ENCODE measurements at places on chromosomes 1 and 21.

DNA sequence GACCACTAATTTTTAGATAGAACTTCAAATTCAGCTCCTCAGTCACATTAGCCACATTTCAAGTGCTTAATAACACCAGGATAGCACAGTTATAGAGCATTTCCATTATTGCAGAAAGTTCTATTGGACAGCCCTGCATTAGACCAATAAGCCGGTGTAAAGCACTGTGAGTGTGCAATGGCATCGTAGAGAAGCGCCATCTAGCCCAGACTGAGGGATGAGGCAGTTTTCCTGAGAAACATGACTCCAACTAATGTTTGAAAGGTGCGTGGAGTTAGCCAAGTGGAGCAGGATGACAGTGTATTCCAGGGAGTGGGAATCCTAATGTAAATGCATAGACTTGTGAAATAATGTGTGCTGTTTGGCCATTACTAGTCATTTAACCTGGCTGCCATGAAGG lies 7.7 kb downstream of the RPE65 start:
- no peak for DNase-seq

GRCh38 chr1:25019337-25020172 lies 89.5 kb upstream of the RUNX3 start:
- no peak for DNase-seq

- DNase-seq: no peak
These were observed 230.1 kb downstream of the BARHL2 start for GRCh38 chr1:90486996-90487395.

DNA sequence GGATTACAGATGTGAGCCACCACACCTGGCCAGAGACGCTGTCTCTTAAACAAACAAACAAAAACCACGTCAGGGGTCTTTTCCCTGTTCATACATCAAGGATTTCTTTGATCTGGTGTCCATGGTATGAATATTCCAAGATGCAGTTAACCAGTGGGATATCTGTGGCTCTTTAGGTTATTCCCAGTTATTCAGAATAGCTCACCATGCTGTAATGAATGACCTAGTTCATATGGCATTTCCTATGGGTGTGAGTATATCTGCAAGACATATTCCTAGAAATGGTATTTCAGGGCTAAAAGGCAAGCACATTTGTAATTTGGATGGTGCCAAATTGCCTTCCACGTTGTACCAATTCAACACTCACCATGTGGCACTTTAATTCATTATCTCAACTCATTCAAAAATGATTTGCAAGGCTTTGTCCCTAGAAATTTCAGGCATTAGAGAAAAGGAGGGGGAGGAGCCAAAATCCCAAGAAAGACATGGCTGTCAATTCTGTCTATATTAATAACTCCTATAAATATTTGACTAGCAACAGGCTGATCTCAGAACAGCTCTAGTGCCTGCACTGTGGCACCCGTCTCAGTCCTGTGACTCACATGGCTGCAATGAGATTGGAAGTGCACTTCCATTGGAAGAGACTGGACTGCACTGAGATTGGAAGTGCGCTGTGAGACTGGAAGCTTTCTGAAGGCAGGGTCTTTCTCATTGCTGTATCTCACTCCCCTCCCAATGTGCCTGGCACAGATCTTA lies 6.0 kb upstream of the STMN1 start:
- DNase-seq: no peak

DNA sequence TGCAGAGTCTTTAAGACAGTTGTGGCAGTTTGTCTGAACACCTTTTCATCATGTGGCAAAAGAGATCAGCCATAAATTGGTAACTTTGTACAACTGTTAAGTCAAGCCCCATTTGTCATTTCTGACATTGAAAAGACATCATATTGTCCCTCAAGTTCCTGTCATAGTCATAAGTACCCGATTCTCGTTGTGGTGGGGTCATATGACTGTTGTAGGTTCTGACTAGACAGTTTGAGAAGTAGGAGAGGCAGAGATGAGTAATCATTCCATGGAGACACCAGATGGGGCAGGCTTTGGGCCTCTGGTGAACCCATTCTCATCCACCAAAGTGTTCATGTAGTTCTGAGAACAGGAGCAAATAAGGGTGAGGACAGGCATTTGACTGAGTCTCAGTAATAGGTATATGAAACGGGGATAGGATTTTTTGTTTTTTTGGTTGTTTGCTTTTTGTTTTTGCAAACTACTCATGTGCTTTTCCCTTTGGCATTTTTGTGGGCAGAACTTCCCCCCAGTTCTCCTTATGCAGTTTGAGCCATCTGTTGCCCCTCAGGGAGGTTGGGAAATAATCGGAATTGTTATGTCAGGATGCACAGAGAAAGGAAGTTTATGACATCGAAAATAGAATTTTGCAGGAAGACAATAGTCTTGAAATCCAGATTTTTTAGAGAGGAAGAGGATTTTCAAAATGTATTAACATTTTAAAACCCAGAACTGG lies 86.9 kb upstream of the KCNE2 start:
- DNase-seq: no peak

DNA sequence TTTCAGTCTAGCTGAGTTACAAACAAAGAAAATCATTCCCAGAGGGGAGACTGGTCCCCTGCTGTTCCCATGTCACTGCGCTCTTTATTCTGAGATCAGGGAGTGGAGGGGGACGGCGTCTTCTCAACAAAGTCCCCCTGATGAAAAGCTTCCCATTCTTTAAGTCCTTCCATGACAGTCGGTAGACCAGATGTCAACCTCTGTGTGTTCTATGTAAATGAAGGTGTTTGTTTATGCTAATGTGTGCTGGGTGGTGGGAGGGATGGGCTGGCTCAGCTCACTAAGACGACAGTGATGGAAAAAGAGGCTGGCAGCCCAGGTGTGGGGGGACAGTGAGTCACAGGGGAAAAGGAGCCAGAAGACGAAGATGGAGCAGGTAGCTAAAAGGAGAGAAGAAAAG lies 148.2 kb upstream of the KLHDC7A start:
- DNase-seq: no peak

- no peak for DNase-seq
These were observed 45.0 kb upstream of the SLC35F3 start for GRCh38 chr1:233859446-233859845.

DNA sequence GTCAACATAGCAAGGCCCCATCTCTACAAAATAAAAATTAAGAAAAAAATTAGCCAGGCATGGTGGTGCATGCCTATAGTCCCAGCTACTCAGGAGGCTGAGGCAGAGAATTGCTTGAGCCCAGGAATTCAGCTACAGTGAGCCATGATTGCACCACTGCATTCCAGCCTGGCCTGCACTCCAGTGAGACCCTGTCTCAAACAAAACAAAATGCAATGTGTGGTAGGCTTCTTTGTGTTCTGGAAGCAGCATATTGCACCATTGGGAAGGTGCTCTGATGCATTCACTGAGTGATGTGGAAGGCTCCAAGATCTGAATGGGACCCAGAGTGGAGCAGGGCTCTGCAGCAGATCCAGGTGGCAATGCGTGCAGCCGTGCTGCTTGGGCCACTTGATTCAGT lies 99.6 kb upstream of the COG2 start:
- DNase-seq: no peak

DNA sequence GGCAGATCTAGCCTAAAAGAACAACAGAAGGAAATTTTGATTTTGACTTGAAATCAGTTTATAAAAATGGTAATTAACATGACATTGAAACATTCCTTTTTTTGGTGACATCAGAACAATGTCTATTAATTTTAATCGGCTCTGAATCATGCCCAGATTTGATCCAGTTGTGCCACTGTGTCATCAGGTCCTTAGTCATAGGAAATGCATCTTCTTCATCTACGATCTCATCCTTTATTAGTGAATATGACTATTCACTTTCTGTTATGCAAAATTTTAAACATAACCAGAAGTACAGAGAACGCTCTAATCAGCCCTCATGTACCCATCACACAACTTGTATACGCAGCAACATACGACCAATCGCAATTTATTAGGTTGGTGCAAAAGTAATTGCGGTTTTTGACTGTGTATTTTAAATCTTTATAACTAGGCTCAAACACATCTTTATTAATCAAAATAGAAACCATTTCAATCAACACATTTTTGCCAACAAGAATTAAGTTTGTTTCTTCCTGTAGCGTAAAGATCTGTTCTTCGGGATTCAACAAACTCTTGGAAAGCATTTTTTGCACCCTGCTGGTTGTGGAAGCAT lies 40.3 kb upstream of the TLR5 start:
- DNase-seq: no peak

DNA sequence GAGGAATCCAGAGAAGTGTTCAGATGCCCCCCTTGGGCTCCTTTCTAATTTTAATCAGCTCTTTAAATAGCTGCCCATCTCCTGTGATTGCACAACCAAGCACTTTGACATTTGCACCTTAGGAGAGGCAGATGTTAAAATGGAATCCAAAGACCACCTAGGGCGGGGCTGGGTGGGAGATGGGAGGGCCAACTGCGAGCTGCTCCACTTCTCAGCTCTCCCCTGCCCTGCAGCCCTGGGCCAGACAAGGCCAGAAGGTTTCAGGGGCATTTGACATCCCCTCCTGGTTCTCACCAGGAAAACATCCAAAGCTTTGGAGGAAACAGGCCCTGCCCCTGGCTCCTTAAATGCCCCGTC lies 106.9 kb downstream of the DHRS3 start:
- DNase-seq: no peak

- no peak for DNase-seq
These were observed 440 bp upstream of the LENEP start for GRCh38 chr1:154992721-154993571.

GRCh38 chr1:101964708-101965107 lies 32.0 kb downstream of the OLFM3 start:
- no peak for DNase-seq

GRCh38 chr1:218584418-218585155 lies 239.5 kb downstream of the TGFB2 start:
- no peak for DNase-seq

DNA sequence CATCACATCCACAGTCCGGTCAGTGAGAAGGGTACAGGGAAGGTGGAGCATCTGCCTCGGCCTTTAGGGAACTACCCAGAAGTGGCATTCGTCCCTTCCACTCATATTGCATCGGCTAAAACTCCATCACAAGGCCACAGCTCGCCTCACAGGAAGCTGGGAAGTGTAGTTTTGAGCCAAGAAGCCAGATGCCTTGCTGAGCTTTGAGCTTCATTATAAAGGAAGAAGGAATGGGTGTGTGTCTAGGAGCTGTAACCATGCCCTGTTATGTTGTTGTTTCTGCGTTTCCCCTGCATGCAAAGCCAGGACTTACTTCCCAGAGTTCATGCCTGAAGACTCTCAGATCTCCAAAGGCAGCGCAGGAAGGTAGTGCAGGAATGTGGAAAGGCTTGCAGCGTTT lies 61.1 kb downstream of the OPTC start:
- no peak for DNase-seq

GRCh38 chr1:89881415-89882058 lies 60.7 kb downstream of the LRRC8D start:
- no peak for DNase-seq

DNA sequence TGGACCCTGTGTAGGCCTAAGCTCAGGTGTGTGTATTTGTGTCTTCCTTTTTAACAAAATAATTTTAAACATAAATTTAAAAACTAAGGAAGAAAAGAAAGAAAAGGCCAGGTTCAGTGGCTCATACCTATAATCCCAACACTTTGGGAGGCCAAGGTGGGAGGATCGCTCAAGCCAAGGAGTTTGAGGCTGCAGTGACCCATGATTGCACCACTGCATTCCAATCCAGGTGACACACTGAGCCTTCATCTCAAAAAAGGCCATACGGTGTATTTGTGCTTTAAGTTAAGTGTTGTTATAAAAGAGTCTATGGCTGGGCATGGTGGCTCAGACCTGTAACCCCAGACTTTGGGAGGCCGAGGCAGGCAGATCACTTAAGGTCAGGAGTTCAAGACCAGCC lies 8.3 kb downstream of the RAB3B start:
- DNase-seq: no peak

- DNase-seq: no peak
These were observed 211.5 kb downstream of the TRABD2B start for GRCh38 chr1:47785561-47786271.

DNA sequence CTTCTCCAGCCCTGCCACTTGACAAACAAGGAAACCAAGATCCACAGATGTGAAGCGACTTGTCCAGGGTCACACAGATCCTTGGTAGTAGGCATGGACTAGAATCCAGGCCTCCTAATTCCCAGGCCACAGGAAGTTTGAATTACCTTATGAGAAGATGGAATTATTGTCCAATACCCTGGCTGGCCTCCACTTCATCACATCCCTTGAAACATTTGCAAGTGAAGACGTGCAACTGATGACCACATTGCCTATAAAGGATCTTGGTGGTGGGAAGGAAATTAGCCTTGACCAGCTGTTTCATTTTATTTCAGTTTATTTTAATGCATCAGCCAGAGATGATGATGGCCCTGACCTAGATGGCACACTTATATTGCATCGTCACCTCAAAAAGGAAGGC lies 165.8 kb upstream of the CAMK1G start:
- no peak for DNase-seq

- DNase-seq: no peak
These were observed 93.7 kb upstream of the ETS2 start for GRCh38 chr21:38712071-38712470.

GRCh38 chr1:62301726-62302390 lies 17.4 kb downstream of the KANK4 start:
- no peak for DNase-seq

- DNase-seq: no peak
These were observed 249.3 kb upstream of the DUSP10 start for GRCh38 chr1:221991221-221991620.

DNA sequence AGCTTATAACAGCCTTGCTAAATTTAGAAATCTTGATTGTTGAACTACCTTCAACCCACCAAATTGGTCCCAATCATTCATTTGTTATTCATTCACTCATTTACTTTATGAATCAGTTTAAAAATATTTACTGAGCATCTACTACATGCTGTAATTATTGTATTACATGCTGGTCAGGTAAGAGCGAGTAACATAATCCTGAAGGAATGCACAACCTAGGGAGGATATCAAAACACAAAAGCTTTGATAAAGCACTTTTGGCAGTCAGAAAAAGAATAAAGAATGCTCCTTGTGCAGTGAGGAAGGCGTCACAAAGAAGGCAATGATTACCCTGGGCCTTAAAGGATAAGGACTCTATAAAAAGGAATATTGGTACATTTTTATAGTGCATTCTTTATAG lies 518.9 kb upstream of the NR5A2 start:
- no peak for DNase-seq

DNA sequence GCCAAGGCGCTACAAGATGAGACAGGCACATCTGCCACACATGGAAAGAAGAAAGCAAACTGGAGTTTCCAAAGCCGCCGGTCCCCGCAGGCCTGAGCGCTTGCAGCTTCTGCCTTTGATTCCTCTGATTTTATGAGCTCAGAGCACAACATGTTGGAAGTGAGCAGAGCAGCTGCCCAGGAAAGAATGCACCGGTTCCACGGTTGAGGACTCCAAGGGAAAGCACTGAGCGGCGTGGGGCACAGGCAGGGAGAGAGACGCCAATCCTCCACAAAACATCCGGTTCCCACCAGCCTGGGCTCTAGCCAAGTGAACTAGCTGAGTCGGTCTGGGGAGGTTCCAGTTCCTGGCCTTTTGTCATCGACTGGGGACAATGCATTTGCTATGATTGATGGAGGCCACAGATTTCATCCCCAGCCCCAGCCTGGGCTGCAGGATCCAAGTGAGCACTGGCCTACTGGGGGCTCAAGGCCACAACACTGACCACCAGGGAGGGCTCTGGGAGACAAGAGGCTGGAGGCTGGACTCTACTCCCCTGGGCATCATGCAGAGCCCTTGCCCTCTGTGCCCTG lies 253.1 kb upstream of the IRF2BP2 start:
- DNase-seq: no peak

GRCh38 chr1:92299477-92300150 lies 755 bp downstream of the RPAP2 start:
- DNase-seq: no peak

- DNase-seq: no peak
These were observed 442.6 kb downstream of the PRDM2 start for GRCh38 chr1:14142397-14143100.

- no peak for DNase-seq
These were observed 112.3 kb upstream of the GADD45A start for GRCh38 chr1:67572594-67573221.

All from activated naive CD8-positive, alpha-beta T cell treated with anti-CD3 and anti-CD28 coated beads, Interleukin-2, amount 50 U/mL, for 16 hours (primary cell).